ENCODE measurements at places on chromosomes 1 and 21. TPM values are rescaled to one million over a fixed set of nuclear protein-coding genes. Genes with fewer than 3 reads are reported as not detected.
A peak's percentile ranks its signal among the peaks of the same experiment; 100 is the strongest.

GRCh38 chr1:3350506-3351261 is 103.8 kb upstream of the ARHGEF16 start:
- no peak for DNase-seq

GRCh38 chr1:183694066-183694465 is 41.0 kb upstream of the APOBEC4 start:
- DNase-seq: no peak

- DNase-seq: no peak
These were observed 21.4 kb upstream of the RNF11 start for GRCh38 chr1:51214615-51215131.

DNA sequence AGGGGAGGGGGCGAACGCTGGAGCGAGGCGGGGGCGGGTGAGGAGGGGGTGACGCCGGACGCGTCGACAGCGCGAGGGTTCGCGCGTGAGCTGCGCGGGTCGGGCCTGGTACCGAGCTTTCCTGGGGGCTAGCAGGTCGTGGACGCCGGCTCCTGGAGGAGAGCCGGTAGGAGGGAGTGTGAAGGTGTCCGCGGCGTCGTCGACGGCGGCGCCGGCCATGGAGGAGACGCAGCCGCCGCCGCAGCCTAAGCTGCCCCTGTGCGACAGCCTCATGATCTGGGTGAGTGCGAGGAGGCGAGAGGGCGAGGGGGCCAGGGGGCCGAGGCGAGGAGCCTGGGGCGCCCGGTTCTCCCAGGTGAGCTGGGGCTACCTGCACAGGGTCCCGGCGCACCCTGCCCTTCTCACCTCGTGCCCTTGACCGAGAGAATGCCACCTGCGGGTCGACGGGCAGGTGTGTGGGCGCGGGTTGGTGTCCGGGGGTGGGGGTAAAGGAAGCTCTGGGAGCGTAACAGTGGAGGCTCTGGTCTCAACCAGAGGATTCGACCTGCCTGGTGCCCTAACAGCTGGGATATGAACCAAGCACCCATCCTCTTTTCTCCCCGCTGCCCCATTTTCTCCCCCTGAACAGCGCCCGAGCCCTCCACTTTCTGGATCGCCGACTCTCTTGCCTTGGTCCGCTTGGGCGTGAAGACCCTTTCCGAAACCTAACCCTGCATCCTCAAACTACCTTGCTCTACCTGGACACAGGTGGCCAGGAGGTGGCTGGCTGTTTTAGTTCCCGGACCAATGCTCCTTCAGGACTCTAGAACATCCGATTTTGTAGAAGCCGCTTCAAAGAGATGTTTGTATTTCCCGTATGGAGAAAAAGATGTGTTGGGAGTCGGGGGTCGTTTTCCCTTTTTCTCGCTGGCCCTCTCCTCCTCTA is at the start of gene HOOK1:
Gene HOOK1, plus strand, starts transcription at position 49 of the 925 bp plus-strand sequence. Its CDS starts 169 bp downstream, at position 218.
- no peak for DNase-seq

DNA sequence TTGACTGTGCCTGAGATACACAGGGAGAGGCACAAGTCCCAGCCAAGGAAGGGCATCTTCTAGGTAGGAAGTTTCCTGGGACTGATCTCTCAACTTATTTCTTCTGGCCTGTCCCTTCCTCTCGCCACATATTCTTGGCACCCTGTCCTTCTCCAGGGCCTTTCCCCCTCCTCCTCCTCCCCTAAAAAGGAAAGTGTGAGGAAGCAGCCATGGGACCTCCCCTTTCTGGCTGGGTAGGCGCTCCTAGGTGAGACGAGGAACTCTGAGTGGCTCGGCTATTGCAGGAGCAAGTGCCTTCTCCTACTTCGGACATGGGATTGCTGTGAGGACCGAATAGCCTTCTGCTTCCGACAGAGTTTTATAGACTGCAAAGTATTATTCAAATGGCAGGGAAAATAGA is 15.5 kb upstream of the MTARC2 start:
- DNase-seq: no peak

DNA sequence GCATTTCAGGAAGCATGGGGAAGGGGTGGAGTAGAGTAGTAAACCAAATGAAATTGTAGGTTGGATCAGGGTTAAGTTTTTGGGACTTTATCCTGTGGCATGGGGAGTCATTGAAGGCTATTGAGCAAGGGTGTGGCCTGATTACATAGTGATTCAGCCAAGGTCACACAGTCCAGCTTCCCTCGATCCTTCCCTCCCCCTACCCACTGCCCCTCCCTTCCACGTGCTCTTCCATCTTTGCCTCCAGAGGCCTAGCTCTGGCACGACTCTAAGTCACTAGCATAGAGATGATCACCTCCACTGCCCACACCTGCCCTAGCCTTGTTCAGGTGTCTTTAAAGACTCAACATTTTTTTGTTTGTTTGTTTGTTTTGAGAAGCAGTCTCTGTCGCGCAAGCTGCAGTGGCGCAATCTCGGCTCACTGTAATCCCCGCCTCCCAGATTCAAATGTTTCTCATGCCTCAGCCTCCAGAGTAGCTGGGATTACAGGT is 37.2 kb upstream of the SLC9A1 start:
- peak; percentile 12 for DNase-seq

DNA sequence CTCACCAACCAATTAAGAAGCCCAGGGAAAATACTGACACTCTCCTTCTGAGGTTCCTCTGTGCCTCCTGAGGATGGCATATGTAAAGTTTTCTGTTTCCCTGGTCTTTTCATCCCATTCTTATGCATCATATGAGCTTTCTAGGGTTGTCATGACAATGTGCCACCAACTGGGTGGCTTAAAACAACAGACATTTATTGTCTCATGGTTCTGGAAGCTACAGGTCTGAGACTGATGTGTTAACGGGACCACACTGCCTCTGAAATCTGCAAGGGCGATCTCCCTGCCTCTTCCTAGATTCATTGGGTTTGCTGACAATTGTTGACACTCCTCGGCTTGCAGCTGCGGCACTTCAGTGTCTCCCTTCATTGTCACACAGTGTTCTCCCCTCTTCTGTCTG is 308.4 kb downstream of the RGS7 start:
- DNase-seq: no peak

- no peak for DNase-seq
These were observed 372.3 kb downstream of the USP25 start for GRCh38 chr21:16102113-16102512.

- DNase-seq: no peak
These were observed 1.9 kb upstream of the COL6A1 start for GRCh38 chr21:45979651-45980050.

DNA sequence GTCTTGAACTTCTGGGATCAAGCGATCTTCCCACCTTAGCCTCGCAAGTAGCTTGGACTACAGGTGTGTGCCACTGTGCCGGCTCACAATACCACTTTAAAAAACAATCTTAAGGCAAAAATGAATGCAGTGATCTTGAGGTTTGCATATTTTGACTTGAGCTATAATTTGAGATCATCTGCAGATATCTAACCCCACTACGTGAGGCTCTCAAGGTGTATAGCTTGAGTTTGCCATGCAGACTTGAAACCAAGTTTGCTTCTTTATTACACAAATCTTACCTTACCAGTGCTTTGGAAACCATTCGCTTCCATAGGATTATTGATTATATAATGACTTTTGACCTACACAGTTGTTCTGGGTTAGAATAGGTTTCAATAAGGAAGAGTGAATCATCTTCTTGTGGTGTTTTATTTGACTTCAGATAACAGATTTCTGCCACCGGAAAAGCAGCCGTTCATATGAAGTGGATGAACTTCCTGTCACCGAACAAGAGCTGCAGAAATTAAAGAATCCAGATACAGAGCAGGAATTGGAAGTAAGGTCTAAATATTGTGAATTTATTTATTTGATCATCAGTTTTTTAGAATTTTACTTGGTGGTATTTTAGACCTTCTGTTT is 155.1 kb downstream of the VPS13D start:
- DNase-seq: no peak

DNA sequence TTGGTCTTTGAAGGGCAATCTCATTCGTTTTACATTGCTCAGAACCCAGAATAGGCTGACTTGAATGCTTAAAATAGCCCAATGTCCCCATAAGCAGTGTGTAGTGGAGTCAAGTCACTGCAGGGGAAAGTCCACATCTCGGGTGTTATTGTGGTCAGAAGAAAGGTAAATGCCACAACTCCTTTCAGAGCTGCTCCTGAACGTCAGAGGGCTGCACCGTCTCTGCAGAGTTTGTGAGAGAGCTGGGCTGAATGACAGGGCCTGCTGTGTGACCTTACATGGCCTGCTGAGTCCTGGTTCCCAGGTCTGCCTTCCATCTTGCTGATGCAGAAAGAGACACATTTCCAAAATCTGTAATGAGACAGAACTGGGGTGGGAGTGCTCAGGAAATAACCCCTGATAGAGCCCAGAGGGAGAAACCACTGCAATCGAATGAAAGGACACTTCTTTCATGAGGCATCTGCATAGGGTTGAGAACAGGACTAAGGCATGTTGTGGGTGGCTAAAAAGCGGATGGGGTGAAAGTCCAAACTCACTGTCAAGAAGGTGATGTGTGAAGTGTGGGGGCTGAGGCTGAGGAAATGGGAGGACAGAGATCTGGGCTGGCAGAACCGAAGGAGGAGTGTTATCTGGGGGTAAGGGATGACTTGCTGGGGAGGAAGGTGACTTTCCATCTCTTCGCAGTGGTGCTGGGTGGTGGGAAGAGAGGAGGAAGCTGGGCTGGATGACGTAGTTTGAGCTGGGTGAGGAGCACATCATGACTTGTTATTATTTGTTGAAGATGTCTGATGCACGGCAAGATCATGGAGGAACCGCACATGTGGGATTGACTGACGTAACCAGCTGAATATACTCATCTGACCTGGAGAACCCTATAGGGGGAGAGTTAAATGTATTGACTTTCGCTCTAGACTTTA is 33.7 kb downstream of the XCL2 start:
- no peak for DNase-seq

DNA sequence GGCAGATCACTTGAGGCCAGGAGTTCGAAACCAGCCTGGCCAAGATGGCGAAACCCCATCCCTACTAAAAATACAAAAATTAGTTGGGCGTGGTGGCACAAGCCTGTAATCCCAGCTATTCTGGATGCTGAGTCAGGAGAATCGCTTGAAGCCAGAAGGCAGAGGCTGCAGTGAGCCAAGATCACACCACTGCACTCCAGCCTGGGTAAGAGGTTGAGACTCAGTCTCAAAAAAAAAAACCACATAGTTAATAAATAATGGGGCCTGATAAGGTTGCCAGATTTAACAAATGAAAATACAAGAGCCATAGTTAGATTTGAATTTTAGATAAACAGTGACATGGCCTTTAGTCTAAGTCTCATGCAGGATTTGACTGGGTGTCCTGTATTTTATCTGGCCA is 175.7 kb downstream of the ZZZ3 start:
- DNase-seq: no peak

- DNase-seq: no peak
These were observed 298.6 kb downstream of the LMX1A start for GRCh38 chr1:165057956-165058355.

DNA sequence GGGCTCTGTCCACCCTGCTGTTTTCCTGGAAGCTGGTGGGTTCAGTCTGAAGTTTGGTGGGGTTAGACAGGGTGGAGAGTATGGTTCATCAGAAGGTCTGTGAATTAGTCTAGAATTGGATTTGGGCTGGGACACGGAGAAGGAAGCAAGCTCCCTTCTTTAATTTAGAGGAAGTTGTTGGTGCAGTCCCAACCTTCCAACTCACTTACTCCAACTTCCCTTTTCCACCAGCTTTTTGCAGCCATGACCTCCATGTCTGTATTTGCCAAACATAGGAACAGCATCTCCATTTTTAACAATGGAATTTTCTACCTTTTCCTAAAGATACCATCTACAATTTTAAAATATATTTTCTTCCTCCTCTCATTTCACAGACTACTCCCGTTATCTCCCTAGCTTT is 28.5 kb upstream of the PRELP start:
- no peak for DNase-seq

DNA sequence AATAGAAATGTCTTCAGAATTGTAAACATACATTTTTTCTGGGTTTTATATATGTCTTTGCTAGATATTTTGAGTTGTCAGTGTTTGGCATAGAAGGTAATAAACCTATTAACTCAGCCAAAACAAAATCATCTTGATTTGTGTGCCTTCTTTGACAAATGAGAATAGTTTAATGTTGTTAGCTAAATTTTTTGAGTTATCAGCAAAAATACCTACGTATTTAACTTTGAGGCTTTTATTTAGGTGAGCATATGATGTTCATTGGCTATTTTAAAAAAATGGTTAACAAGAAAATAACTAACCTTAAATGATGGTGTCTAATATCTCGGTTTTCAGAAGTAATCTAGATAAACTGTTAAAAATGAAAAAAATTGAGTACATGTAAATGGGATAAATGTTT is 83.2 kb upstream of the SLC5A9 start:
- DNase-seq: no peak

GRCh38 chr1:245926888-245927287 is 580.2 kb downstream of the SMYD3 start:
- no peak for DNase-seq

KCNJ9 gene
- total RNA-seq: not detected

RIPPLY3 gene
- total RNA-seq: 0.37 TPM

CFAP57 gene
- total RNA-seq: 0.15 TPM

KRTAP11-1 gene
- total RNA-seq: not detected

S100A12 gene
- total RNA-seq: not detected

LAMB3 gene
- 5.5 TPM for total RNA-seq

PDE9A gene
- total RNA-seq: 0.60 TPM

All from chondrocyte (in vitro differentiated cells).